Mesendoderm (in vitro differentiated cells): ENCODE measurements at places on chromosomes 3 and 15.

GRCh38 chr15:98785807-98786621 lies 137.7 kb downstream of the IGF1R start:
- peak; percentile 80 for DNase-seq

DNA sequence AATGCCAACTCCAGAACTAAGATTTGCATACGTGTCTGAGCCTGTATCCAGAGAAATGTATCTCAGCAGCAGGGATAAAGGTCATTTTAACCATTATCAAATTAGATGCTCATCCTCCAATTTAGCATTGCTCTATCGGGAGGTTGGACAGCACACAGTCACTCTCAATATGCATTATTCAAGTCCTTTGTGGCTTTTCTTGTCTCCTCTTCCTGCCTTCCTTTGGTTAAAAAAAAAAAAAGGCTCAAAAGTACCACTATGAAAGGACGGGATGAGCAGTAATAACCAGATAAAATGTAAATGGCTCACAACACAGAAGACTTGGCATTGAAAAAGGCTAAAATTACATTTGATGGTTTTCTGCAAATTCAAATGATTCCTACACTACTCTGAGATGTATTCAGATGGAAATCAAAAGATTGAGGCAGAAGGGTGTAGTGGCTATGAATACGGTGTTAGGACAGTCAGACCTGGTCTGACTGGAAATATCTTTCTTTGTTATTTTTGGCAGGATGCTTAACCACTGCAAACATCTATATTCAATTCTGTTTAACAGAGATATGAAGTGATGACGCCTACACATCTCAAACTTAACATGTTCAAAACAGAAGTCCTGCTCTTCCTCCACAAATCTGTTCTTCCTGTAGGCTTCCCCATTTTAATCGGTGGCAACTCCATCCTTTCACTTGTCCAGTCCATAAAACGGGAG lies 109.6 kb downstream of the ADAMTS9 start:
- no peak for DNase-seq

DNA sequence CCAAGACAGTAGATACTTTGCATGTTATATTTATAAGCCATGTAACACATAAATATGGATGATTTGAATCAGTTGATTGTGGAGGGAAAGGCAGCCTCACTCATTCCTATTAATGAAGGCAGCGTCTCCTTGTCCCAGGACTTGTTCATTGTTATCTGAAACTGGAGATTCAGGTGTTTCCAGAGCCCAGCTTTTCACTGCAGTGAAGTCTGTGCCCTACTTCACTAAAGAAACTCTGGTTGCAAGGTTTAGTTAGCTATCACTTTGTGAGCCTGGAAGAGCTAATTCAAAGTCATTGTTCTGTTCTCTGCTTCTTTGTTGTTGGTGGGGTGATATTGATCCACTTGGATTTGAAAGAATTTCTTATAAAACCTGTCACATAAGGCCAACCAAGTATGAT lies 9.8 kb downstream of the NR2C2 start:
- no peak for DNase-seq

DNA sequence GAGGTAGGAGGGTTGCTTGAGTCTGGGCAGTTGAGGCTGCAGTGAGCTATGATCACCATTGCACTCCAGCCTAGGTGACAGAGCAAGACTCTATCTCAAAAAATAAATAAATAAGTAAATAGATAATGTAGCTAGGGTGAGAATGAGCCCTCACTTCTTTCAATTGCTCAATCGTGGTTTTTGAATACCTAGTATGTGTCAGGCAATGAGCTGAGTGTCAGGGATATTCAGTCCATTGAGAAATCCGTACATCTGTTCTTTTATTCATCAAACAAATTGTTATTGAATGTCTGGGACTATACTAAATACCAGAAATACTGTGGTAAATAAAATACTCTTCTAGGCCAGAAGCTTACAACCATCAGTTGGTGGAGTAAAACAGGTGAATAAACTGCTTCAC lies 6.2 kb upstream of the ZNF148 start:
- DNase-seq, result no peak

GRCh38 chr3:32105291-32106131 lies 909 bp upstream of the GPD1L start:
- DNase-seq, result no peak

GRCh38 chr15:96514607-96515285 lies 184.2 kb downstream of the NR2F2 start:
- DNase-seq, result no peak

GRCh38 chr3:167113035-167113830 lies 266.9 kb downstream of the ZBBX start:
- no peak for DNase-seq

- DNase-seq, result no peak
Measured at GRCh38 chr3:140731440-140732119, 53.7 kb downstream of the TRIM42 start.

GRCh38 chr15:65731926-65732325 lies 60.2 kb downstream of the DENND4A start:
- no peak for DNase-seq

DNA sequence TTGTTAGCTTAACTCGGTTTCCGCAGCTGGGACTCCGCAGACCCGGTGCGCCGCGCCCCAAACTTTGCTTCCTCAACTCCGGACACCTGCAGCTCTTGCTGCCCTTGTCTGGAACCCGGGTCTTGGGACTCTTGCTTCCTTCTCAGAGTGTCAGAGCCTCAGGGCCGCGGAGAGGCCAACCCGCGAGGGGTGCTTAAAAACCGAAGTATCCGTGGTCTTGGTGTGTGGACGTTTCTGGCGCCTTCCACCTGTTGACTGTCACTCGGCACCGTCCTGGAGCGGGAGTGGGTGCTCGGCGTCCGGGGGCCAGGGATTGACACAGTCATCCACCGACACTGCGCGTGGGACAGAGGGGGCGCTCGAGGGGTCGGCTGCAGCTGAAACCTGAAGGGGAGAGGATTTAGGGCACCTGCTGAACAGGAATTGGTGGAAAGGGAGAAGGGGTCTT lies 386 bp downstream of the SQOR start:
- DNase-seq, result no peak

DNA sequence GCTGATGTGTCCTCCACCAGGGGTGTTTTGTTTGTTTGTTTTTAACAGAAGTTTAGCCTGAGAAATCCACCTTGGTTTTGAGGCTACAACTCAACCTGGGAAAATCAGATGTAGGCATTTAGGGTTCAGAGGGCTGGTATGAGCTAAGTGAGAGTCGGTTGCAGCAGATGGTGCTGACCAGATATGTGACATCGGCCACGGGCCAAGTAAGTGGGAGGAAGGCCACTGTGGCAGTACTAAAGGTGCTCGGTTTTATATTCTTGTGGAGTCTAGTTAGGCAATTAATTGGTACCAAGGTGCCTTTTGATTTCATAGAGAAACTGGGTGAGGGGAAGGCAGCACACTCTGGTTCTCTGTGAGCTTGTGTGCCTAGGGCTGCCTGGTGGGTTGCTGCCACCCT lies 10.5 kb downstream of the MTMR14 start:
- DNase-seq, result no peak
